ENCODE measurements at places on chromosomes 12 and 14. TPM values are rescaled to one million over a fixed set of nuclear protein-coding genes. Genes with fewer than 3 reads are reported as not detected.

The CLEC2A gene
- not detected for total RNA-seq

The TMEM116 gene
- total RNA-seq: 10.2 TPM

The ADSS1 gene
- 9.4 TPM for total RNA-seq

The KRT7 gene
- 16.8 TPM for total RNA-seq

DNA sequence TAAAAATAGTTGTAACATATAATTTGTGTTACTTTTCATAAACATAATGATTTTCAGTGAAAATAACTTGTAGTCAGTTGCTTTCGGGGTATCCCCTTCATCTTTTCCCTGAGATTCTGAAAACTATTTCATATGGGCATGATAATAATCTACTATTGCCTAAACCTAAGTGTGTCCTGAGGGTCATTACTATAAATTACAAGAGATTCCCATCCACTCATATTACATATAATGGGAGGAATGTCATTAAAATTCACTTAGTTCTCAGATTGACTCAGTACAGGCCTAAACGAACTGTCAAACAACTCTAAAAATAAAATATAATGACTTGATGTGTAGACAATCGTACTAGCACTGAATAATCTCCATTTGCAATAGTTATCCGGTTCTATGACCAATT, 72.7 kb downstream of the PTPRR start:
- DNase-seq: no peak

GRCh38 chr12:96344124-96344695, 56.0 kb downstream of the CDK17 start:
- DNase-seq: no peak

DNA sequence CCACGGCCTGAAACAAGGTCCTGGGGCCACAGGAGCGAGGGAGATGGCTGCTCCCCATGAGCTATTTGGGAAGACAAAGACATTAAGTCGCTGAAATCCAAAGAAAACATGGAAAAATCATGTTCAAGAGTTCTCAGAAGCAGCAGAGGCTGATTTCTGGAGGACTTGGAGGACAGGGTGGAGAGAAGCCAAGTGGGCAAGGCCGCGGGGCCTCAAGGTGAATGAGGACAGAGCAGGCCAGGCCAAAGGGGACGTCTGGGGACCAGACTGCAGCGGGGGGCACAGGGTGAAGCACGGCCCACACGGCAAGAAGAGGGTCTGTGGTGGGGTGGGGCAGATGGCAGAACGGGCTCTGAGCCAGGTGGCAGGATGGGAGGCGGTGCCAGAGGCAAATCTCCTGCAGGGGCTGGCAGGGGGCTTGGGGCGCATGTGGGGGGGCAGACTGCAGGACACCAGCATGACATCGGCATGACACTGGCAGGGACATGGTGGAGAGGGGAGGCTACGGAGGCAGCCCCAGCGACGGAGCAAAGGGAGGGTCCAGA, 48.9 kb downstream of the RNF34 start:
- DNase-seq: no peak

- DNase-seq: no peak
Measured at GRCh38 chr12:19894803-19895202, 455.5 kb downstream of the AEBP2 start.

GRCh38 chr12:8860165-8860961, 37.9 kb downstream of the A2ML1 start:
- no peak for DNase-seq

DNA sequence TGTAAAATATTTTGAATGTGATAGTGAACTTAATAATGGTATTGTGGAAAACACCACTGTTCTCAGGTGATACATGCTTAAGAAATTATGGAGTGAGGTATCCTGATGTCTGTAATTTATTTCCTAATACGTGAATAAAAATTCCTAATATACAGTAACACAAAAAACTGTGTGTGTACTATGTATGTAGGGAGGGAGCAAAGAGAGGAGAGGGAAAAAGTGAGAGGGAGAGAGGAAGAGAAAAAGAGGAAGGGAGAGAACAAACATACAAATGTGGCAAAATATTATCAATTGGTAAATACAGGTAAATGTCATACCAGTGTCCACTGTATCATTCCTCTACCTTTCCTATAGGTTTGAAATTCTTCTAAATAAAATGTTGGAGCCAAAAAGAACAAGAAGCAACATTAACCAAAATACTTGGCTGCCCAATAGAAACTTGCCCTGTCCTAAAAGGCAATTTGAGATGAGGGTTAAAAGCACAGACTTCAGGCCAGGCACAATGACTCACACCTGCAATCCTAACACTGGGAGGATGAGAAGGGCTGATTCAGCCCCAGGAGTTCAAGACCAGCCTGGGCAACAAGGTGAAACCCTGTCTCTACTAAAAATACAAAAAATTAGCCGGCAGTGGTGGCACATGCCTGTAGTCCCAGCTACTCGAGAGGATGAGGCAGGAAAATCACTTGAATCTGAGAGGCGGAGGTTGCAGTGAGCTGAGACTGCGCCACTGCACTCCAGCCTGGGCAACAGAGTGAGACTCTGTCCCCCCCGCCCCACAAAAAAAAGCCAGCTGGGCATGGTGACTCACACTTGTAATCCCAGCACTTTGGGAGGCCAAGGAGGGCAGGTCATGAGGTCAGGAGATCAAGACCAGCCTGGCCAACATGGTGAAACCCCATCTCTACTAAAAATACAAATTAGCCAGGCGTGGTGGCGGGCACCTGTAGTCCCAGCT, 14.5 kb downstream of the R3HDM2 start:
- no peak for DNase-seq

DNA sequence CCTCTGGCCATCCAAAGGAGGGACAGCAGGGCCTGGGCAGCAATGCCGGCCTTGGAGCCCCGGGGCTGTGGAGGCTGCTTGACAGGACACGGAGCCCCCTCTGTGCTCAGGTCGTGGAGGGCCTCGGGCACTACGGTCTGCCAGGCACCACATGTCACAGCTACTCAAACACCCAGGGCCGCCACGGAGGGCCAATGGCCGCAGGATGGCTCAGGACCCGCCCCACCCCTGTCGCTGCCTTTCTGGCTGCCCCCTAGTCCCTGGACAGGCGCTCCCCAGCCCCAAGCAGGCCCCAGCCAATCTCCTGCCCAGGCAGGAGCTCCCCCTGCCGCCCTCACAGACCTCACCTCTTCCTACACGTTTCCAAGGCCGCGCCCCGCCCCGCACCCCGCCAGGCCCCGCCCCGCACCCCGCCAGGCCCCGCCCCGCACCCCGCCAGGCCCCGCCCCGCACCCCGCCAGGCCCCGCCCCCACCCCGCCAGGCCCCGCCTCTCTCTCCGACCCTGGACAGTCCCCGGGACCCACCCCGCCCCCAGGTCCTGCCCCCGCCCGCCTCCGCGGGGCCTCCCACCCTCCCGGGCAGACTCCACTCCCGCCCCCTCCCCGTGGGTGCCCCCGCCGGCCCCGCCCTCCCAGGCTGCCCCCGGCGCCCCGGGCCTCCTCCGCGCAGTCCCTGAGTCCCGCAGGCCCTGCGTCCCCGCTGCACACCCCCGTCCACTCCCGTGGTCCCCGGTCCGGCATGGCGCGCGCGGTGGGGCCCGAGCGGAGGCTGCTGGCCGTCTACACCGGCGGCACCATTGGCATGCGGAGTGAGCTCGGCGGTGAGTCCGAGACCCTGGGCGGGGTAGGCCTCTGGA, at the start of gene ASPG:
ASPG (plus strand) TSS at position 669 of the 857 bp plus-strand sequence; CDS start at position 740, 71 bp downstream.
- no peak for DNase-seq

Data from Panc1 (cell line).